ENCODE measurements at places on chromosomes 7 and 10.

DNA sequence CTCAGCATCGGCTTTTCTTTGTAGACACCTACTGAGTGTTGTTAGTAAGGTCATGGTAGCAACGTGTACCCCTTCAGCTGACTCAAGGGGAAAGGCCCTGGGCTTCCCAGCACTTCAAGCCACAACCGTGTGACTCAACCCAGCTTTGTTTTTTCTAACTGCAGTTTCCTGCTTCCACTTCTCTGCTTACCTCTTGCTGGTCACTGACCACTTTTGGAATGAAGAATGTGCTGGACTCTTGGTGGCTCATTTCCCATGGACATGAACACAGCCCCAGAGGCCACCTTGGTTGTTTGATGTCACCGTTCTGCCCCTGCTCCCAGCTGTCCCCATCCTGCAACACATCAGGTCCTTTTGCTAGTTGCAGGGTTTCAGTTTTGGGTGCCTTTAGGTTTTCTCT lies 69.5 kb upstream of the ZNF438 start:
- no peak for DNase-seq

- no peak for DNase-seq
Measured at GRCh38 chr10:84166620-84167288, 6.8 kb upstream of the GPR15LG start.

GRCh38 chr10:50807851-50808776 lies 68.4 kb downstream of the ASAH2B start:
- DNase-seq = no peak

DNA sequence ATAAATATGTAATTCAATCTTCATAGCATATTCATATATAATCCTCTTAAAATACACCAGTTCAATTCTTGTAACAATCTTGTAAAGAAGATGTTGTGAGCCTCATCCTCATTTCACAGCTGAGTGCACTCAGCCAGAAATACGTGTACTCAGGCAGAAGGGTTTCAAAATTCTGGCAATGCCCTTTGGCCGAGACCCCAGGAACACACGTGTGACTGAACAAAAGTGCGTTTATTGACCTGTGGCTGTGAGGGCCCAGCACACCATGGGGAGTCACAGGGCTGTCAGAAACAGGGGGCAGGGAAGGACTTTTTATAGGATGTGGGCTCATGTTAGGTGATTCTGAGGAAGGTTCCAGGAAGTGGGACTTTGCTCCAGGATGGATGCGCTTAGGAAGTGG lies 21.5 kb downstream of the GIMAP8 start:
- no peak for DNase-seq

DNA sequence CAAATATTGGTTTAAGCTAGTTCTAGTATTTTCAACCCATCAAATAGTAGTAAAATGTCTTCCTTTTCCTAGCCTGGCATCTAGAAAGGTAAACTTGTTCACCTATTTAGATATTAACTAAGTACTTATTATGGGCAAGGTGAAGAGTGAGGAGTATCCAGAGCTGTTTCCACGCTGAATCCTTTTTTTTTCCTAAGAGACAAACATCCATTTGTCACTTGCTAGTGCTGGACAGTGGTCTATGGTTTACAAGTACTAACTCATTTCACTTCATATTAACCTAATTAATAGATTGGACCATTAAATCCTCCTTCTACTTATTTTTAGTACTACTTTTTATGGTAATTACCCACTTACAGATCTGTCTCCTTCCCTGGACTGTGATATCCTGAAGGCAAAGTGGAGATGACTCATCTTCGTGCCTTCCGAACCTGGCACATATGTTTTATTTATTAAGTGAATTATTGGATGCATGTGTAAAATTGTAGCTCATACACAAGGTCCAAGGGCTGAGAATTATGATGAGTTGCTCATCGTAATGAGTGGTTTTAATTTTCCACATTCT lies 159.6 kb upstream of the IGFBP3 start:
- DNase-seq = no peak

- DNase-seq = no peak
Measured at GRCh38 chr7:133437544-133437943, 184.7 kb downstream of the EXOC4 start.

DNA sequence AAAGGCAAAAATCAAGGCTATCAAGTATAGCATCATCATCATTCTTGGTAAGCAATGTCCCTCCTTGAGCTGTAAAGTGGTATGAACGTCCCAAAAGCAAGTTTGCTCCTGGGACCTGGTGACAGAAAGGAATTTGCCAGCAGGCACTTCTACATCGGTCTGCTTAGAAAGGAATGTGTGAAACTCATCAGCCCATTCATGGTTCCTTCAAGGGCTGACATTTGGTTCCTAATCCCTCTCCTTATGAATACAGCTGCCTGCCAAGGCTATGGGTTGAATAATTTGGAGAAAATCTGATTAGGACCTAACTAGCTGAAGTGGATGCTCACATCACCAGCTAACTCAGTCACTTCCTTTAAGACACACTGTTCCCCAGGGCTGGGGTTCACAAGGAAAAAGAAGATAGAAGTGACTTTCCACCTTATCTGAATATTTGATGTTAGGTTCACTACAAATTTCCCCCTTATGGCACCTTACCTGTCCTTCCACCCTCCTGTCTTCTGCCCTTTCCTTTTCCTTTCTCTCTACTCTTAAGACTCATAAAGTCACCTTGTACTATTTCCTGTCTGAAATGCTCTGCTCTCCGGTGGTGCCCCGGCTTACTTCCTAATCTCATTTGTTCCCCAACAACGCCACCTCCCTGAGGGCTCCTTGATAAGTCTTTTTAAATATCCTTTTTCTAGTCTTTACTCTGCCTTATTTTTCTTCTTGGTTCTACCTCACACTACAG lies 187.1 kb downstream of the NPSR1 start:
- DNase-seq = no peak

All from KBM-7 (cell line).